ENCODE measurements at places on chromosomes 3 and 15. TPM values are rescaled to one million over a fixed set of nuclear protein-coding genes. Genes with fewer than 3 reads are reported as not detected.

SLCO2A1 gene
- total RNA-seq, result not detected

AGBL1 gene
- total RNA-seq, result not detected

LRTM1 gene
- total RNA-seq, result not detected

GRCh38 chr3:15300323-15301078 lies 31.9 kb downstream of the SH3BP5 start:
- DNase-seq, result no peak

GRCh38 chr15:59166601-59167265 lies 39.9 kb upstream of the LDHAL6B start:
- no peak for DNase-seq

DNA sequence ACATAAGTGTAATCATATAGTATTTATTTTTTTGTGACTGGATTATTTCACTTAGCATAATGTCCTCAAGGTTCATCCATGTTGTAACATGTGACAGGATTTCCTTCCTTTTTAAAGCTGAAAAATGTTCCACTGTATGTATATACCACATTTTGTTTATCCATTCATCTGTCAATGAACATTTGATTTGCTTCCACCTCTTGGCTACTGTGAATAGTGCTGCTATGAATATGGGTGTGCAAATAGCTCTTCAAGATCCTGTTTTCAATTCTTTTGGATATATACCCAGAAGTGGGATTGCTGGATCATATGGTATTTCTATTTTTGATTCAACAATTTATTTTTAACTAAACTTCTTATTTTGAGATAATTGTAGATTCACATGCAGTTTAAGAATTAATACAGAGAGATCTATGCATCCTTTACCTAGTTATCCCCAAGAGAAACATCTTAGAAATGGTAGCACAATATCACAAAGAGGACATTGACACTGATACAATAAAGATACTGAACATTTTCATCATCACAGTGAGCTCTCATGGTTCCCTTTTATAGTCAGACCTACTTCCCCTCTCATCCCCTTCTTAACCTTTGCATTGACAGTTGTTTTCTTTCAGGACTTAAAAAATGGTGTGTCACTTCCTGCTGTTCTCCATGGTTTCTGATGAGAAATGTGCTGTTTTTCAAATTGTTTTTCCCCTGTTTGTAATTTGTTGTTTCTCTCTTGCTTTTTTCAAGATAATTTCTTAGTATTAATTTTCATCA lies 90.1 kb downstream of the SATB1 start:
- no peak for DNase-seq

GRCh38 chr3:143763564-143764162 lies 84.6 kb downstream of the SLC9A9 start:
- DNase-seq, result no peak

Measured in activated CD8-positive, alpha-beta memory T cell treated with anti-CD3 and anti-CD28 coated beads, Interleukin-2, amount 10 ng/mL, durations not matched to agents 7 days and 5 days (primary cell).